ENCODE measurements at places on chromosomes 6 and 20. TPM values are rescaled to one million over a fixed set of nuclear protein-coding genes. Genes with fewer than 3 reads are reported as not detected.

The TGM2 gene
- 440 TPM for total RNA-seq

The FAM162B gene
- total RNA-seq = 0.36 TPM

The SLC22A1 gene
- total RNA-seq = not detected

The MLN gene
- not detected for total RNA-seq

The BRD2 gene
- total RNA-seq = 157 TPM

The SLC22A7 gene
- total RNA-seq = not detected

The TPX2 gene
- total RNA-seq = 120 TPM

The FHL5 gene
- not detected for total RNA-seq

The ENTPD6 gene
- total RNA-seq = 54.7 TPM
